A673 (cell line): ENCODE measurements at places on chromosomes 12 and 14. TPM values are rescaled to one million over a fixed set of nuclear protein-coding genes. Genes with fewer than 3 reads are reported as not detected.

GRCh38 chr12:19964549-19964948, 403.8 kb upstream of the PDE3A start:
- no peak for DNase-seq

DNA sequence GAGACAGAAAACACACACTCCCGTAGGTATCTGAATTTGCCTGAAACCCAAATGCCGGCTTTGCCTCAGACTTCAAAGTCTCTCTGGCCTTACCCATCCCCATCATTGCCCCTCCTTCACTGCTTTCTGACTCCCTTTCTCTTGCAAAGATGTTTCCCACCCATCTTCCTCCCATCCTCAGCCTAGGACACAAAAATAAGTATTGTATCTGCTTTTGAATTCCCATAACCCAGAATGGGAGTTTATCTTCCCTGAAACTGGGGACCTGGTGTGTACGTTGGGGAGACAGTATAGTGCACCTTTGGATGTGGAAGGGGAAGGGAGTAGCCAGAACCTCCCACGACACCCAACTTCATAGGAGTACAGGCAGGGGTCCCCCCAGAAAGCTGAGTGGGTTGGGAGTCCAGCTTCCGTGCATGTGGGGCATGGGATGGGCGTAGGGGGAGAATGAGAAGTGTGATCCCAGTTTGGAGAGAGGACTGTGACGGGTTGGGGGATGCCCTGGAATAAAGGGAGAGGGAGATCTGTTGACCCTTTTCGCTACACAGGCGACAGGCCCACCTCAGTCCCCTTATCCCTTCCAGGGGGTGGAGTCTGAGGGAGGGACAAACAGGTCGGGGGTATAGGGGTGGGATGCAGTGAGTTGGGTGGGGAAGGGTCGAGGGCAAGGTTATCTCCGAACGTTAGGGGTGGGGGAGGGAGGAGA, 488 bp upstream of the KIF5A start:
- DNase-seq, result no peak

DNA sequence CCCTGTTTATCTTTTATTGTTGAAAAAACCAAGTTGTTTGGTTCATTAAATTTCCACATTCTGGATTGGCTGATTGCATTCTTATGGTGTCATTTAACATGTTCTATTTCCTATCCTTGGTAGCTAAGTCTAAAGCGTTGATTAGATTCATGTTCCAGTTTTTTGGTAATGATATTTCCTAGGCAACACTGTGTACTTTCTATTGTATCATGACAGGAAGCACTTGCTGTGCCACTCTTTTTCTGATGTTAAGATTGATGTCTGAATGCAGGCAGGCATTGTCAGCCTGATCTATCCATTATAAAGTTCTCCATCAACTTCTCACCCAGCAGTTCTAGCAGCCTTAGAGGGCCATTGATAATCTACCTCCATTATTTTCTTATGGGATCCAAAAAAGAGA, 91.1 kb upstream of the ARID2 start:
- DNase-seq, result peak; percentile 53

GRCh38 chr14:35851823-35852222, 25.7 kb downstream of the BRMS1L start:
- no peak for DNase-seq

DNA sequence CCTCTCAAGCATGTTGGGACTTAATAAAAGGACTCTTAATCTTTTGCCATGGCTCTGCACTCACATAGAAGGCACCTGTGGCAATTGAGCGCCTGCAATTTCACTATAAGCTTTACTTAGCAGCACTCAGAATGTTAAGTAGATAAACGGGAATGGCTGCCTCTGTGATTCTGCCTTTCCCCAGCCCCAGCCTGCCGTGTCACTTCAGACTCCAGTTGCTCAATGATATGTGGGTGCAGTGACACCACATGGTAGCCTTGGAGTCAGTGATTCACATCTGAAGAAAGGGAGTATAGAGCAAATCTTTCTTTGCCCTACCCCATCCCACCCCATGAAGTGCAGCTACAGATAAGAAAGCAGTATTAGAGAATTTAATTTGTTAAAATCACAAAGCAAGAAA, 96.1 kb downstream of the ZFC3H1 start:
- peak; percentile 24 for DNase-seq

Gene FOXN4
- not detected in 2 replicates for total RNA-seq
